Activated CD4-positive, alpha-beta T cell treated with anti-CD3 and anti-CD28 coated beads for 36 hours (primary cell): ENCODE measurements at places on chromosomes 2 and 18.

DNA sequence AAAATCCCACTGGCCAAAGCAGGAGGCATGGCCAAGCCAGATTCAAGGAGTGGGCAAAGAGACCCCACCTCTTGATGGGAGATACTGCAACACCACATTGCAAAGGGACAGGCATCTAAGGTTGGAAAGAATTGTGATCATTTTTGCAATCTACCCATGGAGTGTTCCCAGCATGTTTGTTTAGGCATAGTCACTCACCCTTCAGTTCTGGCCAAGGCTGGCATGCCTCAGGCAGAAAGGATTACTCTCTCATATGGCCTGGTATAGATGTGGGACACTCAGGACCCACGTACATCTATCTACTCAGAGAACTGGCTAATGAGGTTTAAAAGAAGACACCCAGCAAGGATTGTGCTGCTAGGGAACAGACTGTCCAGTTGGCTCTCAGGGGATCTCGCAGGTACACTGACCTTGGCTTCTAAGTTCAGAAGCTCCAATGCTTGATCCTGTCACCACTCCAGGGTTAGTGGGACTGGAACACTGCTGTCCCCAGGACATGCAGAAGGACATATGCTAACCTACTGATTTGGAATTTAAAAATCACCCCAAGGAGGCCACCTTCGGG lies 183.7 kb downstream of the KLHL29 start:
- no peak for DNase-seq

- no peak for DNase-seq
These were observed 145.9 kb downstream of the GREB1L start for GRCh38 chr18:21387886-21388285.

GRCh38 chr2:188607501-188607900 lies 315.8 kb downstream of the GULP1 start:
- DNase-seq, result peak; percentile 18

DNA sequence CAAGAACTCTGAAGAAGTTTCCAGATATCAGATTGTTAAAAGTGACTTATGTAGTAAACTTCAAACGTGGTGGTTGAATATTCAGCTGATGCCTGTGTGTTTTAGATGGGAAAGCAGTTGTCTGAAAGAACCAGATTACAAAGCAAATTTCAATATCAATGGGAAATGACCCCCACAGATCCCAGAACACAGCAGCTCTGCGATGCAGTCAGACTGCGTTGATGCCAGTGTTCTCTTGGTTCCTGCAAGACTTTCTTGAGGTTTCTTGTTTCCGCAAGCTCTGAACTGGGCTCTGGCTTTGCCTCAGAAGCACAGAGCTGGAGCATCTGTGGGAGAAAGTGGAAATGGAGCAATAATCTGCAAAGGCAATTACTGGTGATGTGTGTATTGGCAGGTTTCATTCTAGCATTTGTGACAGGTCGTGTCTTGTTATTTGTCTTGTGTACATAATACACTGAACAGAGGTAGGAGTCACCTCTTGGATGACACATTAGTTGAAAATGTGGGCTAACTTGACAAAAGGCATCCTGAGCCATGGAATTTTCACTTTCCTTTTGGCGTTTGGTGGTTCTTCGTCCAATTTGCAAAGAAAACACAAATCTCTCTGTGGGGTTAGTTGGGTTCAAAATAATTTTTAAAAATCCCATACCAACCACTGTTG lies 10.8 kb upstream of the LYPD6B start:
- no peak for DNase-seq

- no peak for DNase-seq
These were observed 123.3 kb downstream of the UBE2E3 start for GRCh38 chr2:181103659-181104058.

GRCh38 chr2:201986463-201986735 lies 47.3 kb upstream of the FZD7 start:
- DNase-seq, result no peak

DNA sequence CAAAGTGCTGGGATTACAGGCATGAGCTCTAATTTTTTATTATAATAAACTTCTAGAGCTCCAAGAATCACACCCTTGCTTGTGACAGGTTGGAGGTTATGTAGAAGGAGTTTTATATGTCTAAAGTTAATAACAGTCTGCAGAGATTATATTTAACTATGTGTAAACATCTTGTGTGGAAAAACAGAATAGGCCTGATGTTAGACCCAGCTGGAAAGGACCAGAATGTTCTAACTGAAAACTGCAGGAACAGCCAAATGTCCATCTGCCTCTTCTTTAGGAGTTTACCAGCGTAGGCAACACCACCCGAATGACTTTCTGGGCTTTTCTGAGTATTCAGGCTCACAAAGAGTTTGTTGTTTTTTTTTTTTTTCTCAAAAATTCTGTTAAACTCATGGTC lies 67.1 kb upstream of the CDCA7 start:
- no peak for DNase-seq

- DNase-seq, result no peak
These were observed 191.9 kb upstream of the FN1 start for GRCh38 chr2:215627771-215628170.

- no peak for DNase-seq
These were observed 46.1 kb downstream of the NABP1 start for GRCh38 chr2:191724015-191724414.

DNA sequence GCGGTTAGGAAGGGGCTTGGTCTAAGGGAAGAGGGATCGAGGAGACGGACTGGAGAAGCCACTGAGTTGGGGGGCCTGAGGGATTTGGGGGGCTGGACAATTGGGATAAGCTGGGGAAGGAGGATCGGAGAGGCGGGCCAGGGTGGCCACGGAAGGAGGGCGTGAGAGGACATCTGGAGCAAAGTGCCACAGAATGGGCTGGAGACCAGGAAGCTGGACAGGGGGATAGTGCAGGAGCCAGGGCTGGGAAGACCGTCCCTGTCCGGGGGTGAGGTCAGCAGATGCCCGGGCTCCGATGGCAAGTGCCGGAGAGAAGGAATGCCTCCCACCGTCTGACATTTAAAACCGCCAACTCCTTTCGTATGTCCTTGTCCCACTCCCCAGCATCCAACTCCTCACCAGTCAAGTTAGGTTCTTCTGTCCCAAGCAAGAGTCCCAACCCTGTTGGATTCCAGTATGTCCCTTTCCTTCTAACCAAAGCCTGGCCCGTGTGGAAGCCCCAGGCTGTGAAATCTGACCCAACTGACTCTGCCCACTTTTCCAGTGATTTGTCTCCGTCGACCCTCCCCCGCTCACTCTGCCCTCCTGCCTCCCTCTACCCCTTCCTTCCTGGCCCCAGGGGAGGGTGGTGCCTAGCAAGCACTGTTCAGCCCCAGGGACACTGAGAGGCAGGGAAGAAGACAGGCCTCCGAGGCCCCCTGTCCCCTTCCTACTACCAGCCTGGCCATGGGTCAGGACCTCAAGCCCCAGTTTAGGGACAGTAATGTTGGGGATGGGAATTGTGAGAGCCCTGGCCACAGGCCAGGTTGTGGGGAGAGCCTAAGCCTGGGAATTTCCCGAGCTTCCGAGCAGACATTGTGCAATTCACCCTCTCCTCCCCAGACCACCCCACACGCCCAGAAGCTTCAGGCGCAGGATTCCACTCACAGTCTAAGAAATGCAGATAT lies 31.5 kb upstream of the TMBIM1 start:
- no peak for DNase-seq

- no peak for DNase-seq
These were observed 41.6 kb upstream of the SH3BP4 start for GRCh38 chr2:234910186-234910679.

GRCh38 chr2:158412206-158412605 lies 44.3 kb downstream of the CCDC148 start:
- DNase-seq, result no peak

- no peak for DNase-seq
These were observed 328.9 kb upstream of the DDX18 start for GRCh38 chr2:117485588-117485987.

- DNase-seq, result no peak
These were observed 101.0 kb downstream of the HS6ST1 start for GRCh38 chr2:128217671-128218070.

DNA sequence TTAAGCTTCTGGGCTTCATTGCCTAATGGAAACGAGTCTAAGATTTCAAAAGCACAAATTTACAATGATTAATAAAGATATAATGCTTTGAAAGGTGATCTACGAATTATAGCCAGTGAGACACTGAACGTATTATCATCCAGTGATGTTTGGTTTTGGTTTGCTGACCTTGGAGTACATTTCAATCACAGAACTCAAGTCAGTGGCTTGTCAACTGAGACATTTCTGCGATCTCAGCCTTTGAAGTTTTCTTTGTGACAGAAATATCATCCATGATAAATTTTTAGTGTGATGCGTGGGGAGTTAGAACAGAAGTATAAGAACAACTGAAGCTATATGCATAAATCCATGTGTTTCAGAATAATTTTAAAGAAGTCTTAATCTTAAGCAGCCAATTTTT lies 263.8 kb downstream of the TCF4 start:
- DNase-seq, result no peak

GRCh38 chr2:142649581-142649980 lies 227.9 kb upstream of the KYNU start:
- no peak for DNase-seq

- DNase-seq, result no peak
These were observed 238.9 kb downstream of the XIRP2 start for GRCh38 chr2:167127135-167127534.

GRCh38 chr18:35029770-35030169 lies 11.4 kb upstream of the MAPRE2 start:
- DNase-seq, result no peak

DNA sequence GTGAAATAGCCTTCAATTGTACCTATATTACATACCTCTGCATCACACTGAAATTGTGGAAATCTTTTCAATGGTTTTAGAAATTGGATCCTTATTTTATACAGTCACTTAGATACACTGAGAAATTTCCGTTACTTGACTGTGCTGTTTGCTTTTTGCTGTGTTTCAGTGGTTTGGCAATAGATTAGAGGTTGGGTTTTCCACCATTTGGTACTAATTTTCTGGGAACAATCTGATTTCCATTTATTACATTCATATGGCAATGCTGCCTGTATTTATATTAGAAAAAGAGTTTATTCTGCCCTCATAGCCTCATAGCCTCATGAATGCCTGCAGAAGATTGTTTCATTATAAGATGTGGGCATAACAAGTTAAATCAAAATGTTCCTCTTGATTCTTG lies 285.0 kb downstream of the GULP1 start:
- DNase-seq, result no peak

- DNase-seq, result no peak
These were observed 135.4 kb downstream of the BCL2 start for GRCh38 chr18:63183952-63184770.

GRCh38 chr2:109021895-109022300 lies 32.9 kb upstream of the EDAR start:
- DNase-seq, result no peak

DNA sequence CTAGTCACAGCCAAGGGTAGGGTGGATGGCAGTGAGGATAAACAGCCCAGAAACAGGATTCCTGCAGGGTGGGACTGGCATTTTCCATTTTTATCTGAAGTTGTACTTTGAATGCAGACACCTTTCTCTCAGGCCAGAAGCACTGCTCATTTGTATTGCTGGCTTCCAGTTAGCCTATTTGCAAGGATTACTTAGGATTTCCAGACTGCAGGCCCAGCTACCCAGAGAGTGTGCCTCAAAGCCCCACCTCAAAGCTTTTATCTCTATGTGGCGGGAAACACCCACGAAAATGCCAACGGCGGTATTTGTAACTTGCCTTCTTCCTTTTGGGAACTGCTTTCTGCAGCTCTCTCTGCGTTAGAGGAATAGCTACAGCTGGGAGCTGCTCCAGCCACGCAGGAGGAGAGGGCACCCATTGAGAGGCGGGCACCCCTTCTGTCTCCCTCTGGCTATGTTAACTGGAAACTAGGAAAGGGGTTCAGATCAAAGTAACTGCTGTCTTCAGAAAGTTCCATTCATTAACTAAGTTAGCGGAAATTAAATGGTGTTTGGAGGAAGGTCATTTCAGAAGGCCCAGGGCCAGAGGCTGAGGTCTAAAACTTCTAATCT lies 144.9 kb downstream of the TGIF1 start:
- peak; percentile 56 for DNase-seq

- DNase-seq, result no peak
These were observed 633.1 kb upstream of the SETBP1 start for GRCh38 chr18:44047585-44047984.

DNA sequence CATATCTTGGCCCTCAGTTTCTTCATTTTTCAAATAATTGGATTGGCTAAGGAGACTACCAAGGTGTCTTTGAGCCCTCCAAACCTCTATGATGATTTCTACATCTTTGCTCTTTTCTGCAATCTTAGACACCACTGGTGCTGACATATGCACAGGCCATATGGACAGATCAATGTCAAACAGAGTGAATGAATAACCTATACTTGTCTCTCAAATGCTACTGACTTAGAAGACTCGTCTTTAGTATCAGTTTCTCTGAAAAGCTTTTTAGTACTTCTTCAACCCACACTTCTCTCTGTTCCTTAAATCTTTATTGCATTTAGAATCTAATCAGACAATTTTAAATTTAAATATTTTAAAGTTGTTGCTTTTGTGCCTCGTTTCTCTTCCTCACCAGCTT lies 258.2 kb downstream of the LTBP1 start:
- no peak for DNase-seq

GRCh38 chr2:159089543-159089942 lies 121.1 kb downstream of the TANC1 start:
- no peak for DNase-seq

GRCh38 chr2:66082581-66082980 lies 352.3 kb upstream of the MEIS1 start:
- no peak for DNase-seq

DNA sequence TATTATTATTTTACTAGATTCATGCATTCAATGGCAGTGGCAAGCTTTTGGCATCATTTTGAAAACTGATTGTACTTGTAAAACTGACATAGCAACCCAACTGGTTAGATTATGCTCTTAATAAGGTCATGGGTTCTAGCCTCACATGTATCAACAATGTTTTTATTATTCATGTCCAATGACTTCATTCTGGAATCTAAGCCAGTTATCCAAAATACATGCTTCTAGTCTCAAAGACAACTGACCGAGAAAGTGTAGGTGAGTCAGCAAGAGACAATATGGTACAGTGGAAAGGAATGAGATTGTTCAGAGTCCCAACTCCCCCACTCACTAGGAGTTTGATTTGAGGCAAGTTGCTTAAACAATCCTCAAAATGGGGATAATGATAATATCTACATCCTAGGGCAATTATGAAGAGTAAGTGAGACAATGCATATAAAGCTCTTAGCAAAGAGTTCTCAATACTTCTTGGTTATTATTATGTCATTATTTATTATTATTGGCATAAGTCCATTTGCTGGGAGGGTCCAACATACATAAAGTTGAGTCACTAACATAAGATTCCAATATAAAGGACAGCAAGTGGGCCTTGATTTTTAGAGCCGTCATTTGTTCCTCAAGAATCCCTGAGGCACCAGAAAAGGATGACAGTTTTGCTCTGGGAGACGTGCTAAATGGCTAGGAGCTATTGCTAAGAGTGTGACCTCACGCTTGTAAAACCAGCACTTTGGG lies 99.4 kb downstream of the NEB start:
- DNase-seq, result no peak

DNA sequence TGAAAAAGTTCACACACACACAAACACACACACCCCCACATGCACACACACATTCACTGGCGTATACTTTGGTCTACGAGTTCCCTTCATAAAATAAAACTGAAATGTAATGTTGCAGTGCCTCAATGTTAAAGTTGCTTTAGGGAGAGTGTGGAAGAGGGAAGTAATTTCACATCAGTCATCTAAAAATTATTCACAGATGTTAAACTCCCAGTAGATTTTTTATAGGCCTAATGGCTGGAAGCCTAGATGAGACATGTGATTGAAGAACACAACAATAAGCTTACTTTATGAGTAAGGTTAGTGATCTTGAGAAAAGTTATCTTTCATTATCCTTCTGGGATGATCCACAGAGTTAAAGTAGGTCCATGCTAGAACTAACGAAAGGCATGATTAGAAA lies 506.7 kb upstream of the CNTNAP5 start:
- DNase-seq, result no peak

- DNase-seq, result no peak
These were observed 77.5 kb downstream of the CDK15 start for GRCh38 chr2:201883606-201884369.
